Right ventricle myocardium superior (tissue), 1 donor: ENCODE measurements at places on chromosomes 4 and X. TPM values are rescaled to one million over a fixed set of nuclear protein-coding genes. Genes with fewer than 3 reads are reported as not detected.

GRCh38 chrX:53678667-53679066, 7.9 kb downstream of the HUWE1 start:
- no peak for DNase-seq

DNA sequence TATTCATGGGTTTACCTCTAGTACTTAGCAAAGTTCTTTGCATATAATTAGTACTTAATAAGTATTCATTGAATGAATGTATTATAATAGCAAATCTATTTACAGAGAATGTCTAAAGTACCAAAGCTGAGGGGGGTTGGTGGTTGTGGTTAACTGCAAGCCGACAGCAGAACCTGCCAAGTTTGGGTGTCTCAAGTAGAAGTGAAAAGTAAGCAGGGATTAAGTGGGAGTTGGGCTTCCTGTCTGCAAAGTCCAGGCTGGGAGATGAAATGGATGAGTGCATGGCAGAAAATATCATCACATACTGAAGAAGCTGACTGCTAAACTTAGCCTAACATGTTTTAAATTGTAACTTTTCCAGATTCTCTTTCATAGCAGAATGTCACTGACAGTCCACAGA, 169.6 kb downstream of the CAMK2D start:
- DNase-seq, result no peak

The CCKAR gene
- not detected for total RNA-seq

- DNase-seq, result no peak
Measured at GRCh38 chrX:154717824-154718223, 33.1 kb downstream of the GAB3 start.

The TLR6 gene
- 2.3 TPM for total RNA-seq

DNA sequence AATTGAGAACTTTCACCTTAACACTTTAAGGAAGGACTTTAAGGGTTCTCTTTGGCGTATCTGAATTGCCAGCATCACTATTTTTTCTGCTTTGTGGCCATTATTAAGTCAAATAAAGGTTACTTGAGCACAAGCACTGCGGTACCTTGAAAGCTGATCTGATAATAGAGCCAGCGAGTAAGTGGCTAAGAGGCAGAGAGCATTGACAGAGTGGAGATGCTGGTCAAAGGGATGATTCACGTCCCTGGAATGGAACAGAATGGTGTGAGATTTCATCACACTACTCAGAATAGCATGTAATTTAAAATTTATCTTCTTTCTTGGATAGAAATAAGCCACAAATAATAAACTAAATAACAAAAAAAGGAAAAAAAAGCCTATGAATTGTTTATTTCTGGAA, 57.1 kb upstream of the NPFFR2 start:
- DNase-seq, result no peak

The CORIN gene
- total RNA-seq, result 65.0 TPM

- DNase-seq, result no peak
Measured at GRCh38 chrX:44308869-44309268, 34.6 kb downstream of the EFHC2 start.

The MTNR1A gene
- not detected for total RNA-seq
